ENCODE measurements at places on chromosomes 13 and 19. TPM values are rescaled to one million over a fixed set of nuclear protein-coding genes. Genes with fewer than 3 reads are reported as not detected.
A peak's percentile ranks its signal among the peaks of the same experiment; 100 is the strongest.

DNA sequence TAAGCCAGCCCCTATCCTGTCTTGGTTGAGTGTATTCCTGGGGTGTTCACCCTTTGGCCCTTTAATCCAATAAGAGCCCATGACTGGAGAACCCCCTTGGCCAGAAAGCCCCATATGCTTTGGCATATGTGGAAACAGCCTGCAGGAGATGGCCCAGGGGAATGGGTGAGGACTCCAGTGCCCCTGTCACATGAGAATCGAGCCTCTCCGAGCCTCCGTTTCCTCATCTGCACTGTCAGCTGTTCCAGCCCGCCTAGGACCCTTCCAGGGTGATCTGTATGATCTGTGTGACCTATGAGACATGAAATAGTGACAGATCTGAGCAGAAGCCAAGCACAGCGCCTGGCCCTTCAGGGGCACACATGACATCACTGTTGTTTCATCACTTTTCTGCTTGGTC is 300.7 kb downstream of the ZNF536 start:
- H3K36me3 ChIP-seq: no peaks in the 10 kb centered on the region
- H3K4me3 ChIP-seq: no peak overlapping the region
- H3K27me3 ChIP-seq: peaks cover 77% of the 10 kb centered on the region
- H3K4me1 ChIP-seq: no peaks in the 10 kb centered on the region

The LGALS14 gene
- not detected for total RNA-seq

DNA sequence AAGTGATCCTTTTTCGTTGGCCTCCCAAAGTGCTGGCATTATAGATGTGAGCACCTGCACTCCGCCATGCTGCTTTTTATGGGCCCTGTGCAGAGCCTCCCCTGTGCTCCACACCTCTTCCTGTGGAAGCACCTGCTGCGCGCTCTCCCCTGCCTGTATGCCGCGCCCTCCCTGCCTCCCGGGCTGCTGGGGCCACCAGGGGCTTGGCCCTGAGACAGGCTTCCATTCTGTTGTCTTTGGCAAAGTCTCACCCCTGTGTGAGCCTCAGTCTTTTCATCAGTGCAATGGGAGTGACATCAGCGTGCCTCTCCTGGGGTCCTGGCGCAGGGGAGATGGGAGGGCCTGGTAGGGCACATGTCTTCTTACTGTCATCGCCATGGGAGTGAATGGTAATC is 1.3 kb downstream of the FAM174C start:
- peak overlapping the region; percentile 46 for H3K27ac ChIP-seq
- H3K4me3 ChIP-seq: peak overlapping the region; percentile 78
- DNase-seq: no peak
- H3K27me3 ChIP-seq: no peaks in the 10 kb centered on the region

GRCh38 chr13:111474136-111475002 is 153.9 kb downstream of the TEX29 start:
- H3K27ac ChIP-seq: no peak overlapping the region
- no peaks in the 10 kb centered on the region for H3K36me3 ChIP-seq
- H3K27me3 ChIP-seq: peaks cover 87% of the 10 kb centered on the region
- no peaks in the 10 kb centered on the region for H3K4me1 ChIP-seq
- no peak overlapping the region for H3K4me3 ChIP-seq

GRCh38 chr19:13615890-13616289 is 109.6 kb upstream of the CACNA1A start:
- no peak overlapping the region for H3K4me3 ChIP-seq
- no peaks in the 10 kb centered on the region for H3K4me1 ChIP-seq
- H3K36me3 ChIP-seq: no peaks in the 10 kb centered on the region

GRCh38 chr19:41619018-41619556 is 7.8 kb downstream of the CEACAM4 start:
- H3K36me3 ChIP-seq: no peaks in the 10 kb centered on the region
- H3K27me3 ChIP-seq: peaks cover 79% of the 10 kb centered on the region
- no peak overlapping the region for H3K27ac ChIP-seq
- no peak for DNase-seq
- H3K4me3 ChIP-seq: no peak overlapping the region

The PSG1 gene
- total RNA-seq: not detected

The BEST2 gene
- not detected for total RNA-seq

The ZNF677 gene
- 10.2 TPM for total RNA-seq

The THSD8 gene
- total RNA-seq: 28.8 TPM

- no peak for DNase-seq
- peaks cover 12% of the 10 kb centered on the region for H3K36me3 ChIP-seq
- no peak overlapping the region for H3K27ac ChIP-seq
- H3K4me1 ChIP-seq: peaks cover 18% of the 10 kb centered on the region
Measured at GRCh38 chr13:21405309-21405708, 53.8 kb downstream of the ZDHHC20 start.

- DNase-seq: no peak
- no peaks in the 10 kb centered on the region for H3K27me3 ChIP-seq
- no peak overlapping the region for H3K4me3 ChIP-seq
- H3K27ac ChIP-seq: no peak overlapping the region
- peaks cover 12% of the 10 kb centered on the region for H3K4me1 ChIP-seq
- H3K36me3 ChIP-seq: no peaks in the 10 kb centered on the region
Measured at GRCh38 chr19:33273881-33274662, 28.3 kb downstream of the CEBPA start.

DNA sequence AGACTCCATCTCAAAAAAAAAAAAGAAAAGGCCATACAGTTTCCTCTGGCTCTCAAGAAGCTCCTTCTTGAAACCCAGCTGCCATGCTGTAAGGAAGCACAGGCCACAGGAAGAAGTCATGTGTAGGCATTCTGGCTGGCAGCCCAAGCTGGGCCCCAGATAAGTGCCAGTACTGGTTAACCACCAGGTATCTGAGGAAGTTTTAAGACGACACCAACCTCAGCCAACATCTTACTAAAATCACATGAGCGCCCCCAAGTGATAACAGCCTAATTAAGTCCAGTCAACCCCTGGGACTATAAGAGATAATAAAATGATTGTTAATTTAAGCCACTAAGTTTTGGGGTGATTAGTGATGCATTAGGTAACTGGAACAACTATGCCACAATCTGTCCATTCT is 27.4 kb upstream of the AKT2 start:
- no peaks in the 10 kb centered on the region for H3K36me3 ChIP-seq
- H3K27me3 ChIP-seq: no peaks in the 10 kb centered on the region
- no peak for DNase-seq
- H3K27ac ChIP-seq: no peak overlapping the region
- H3K4me1 ChIP-seq: no peaks in the 10 kb centered on the region

The SYT3 gene
- not detected for total RNA-seq

GRCh38 chr13:108594153-108594552 is 35.3 kb upstream of the MYO16 start:
- no peaks in the 10 kb centered on the region for H3K4me1 ChIP-seq
- no peaks in the 10 kb centered on the region for H3K36me3 ChIP-seq
- peaks cover 40% of the 10 kb centered on the region for H3K27me3 ChIP-seq
- no peak overlapping the region for H3K27ac ChIP-seq
- H3K4me3 ChIP-seq: no peak overlapping the region
- DNase-seq: no peak

- peaks cover 4% of the 10 kb centered on the region for H3K36me3 ChIP-seq
- H3K4me3 ChIP-seq: peak overlapping the region; percentile 69
- H3K27me3 ChIP-seq: no peaks in the 10 kb centered on the region
- peak; percentile 73 for DNase-seq
- H3K27ac ChIP-seq: peak overlapping the region; percentile 81
- peaks cover 29% of the 10 kb centered on the region for H3K4me1 ChIP-seq
Measured at GRCh38 chr19:12669270-12670158, 2.9 kb downstream of the WDR83 start.

The FFAR3 gene
- not detected for total RNA-seq

- no peak for DNase-seq
- no peak overlapping the region for H3K27ac ChIP-seq
- H3K36me3 ChIP-seq: no peaks in the 10 kb centered on the region
- H3K27me3 ChIP-seq: no peaks in the 10 kb centered on the region
Measured at GRCh38 chr19:35755131-35755549, 1.7 kb downstream of the HSPB6 start.

DNA sequence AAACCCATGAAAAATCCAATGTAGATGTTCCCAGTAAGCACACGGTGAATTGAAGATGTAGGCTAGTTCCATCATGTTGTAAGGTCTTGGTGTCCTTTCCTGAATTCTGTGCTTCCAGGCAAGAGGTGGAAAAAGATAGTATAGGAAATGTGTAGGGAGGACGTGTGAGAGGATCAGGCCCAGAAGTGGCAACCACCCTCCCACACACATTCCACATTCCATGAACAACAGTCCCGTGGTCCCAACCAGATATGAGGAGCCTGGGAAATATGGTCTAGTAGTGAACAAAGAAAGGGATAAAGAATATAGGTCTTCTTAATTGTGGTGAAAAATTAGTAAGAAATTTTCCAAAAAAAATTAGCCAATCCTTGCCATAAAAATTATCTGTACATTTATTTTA is 1254.2 kb upstream of the SLC10A2 start:
- H3K4me1 ChIP-seq: peaks cover 6% of the 10 kb centered on the region
- no peak for DNase-seq
- H3K36me3 ChIP-seq: no peaks in the 10 kb centered on the region
- no peak overlapping the region for H3K27ac ChIP-seq

The CNMD gene
- total RNA-seq: not detected

GRCh38 chr19:7482584-7483439 is 6.0 kb downstream of the PEX11G start:
- H3K4me1 ChIP-seq: peaks cover 41% of the 10 kb centered on the region
- no peaks in the 10 kb centered on the region for H3K27me3 ChIP-seq
- H3K36me3 ChIP-seq: no peaks in the 10 kb centered on the region
- H3K27ac ChIP-seq: peak overlapping the region; percentile 46

- no peaks in the 10 kb centered on the region for H3K27me3 ChIP-seq
- H3K4me1 ChIP-seq: peaks cover 18% of the 10 kb centered on the region
- H3K36me3 ChIP-seq: peaks cover 3% of the 10 kb centered on the region
- no peak for DNase-seq
- no peak overlapping the region for H3K4me3 ChIP-seq
- 0 out of 2 replicates have a peak overlapping the region, but pooled peaks have one; percentile 5 for H3K27ac ChIP-seq
Measured at GRCh38 chr19:10260141-10260584, 8.1 kb downstream of the MRPL4 start.

GRCh38 chr13:57698851-57699250 is 67.3 kb downstream of the PCDH17 start:
- H3K36me3 ChIP-seq: no peaks in the 10 kb centered on the region
- H3K27ac ChIP-seq: no peak overlapping the region
- DNase-seq: no peak
- no peaks in the 10 kb centered on the region for H3K27me3 ChIP-seq
- H3K4me1 ChIP-seq: no peaks in the 10 kb centered on the region

DNA sequence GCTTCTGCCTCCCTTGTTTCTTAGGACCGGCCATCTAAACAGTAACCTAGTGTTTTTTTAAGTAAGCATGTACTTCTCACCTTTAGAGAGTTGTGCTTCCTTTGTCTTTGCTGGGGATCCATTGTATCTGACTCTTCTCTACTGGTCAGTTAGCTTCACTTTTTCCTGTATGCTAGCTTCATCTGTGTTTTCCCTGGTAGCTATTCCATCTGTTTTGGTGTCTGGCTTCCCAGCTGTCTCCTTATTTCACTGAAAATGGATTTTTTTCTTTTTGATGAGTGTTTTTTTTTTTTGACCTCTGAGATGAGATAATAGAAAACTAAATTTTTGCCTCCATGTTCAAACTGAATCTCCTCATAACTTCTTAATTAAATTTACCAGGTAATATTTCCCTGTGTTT is 637.0 kb upstream of the SLC10A2 start:
- H3K36me3 ChIP-seq: no peaks in the 10 kb centered on the region
- no peak overlapping the region for H3K4me3 ChIP-seq
- H3K27ac ChIP-seq: no peak overlapping the region
- no peaks in the 10 kb centered on the region for H3K27me3 ChIP-seq
- no peak for DNase-seq
- H3K4me1 ChIP-seq: no peaks in the 10 kb centered on the region
